Activated CD8-positive, alpha-beta memory T cell treated with anti-CD3 and anti-CD28 coated beads for 1 hour (primary cell): ENCODE measurements at places on chromosomes 7 and 10.

GRCh38 chr10:47409866-47410256, 25.8 kb upstream of the ZNF488 start:
- no peak for DNase-seq

DNA sequence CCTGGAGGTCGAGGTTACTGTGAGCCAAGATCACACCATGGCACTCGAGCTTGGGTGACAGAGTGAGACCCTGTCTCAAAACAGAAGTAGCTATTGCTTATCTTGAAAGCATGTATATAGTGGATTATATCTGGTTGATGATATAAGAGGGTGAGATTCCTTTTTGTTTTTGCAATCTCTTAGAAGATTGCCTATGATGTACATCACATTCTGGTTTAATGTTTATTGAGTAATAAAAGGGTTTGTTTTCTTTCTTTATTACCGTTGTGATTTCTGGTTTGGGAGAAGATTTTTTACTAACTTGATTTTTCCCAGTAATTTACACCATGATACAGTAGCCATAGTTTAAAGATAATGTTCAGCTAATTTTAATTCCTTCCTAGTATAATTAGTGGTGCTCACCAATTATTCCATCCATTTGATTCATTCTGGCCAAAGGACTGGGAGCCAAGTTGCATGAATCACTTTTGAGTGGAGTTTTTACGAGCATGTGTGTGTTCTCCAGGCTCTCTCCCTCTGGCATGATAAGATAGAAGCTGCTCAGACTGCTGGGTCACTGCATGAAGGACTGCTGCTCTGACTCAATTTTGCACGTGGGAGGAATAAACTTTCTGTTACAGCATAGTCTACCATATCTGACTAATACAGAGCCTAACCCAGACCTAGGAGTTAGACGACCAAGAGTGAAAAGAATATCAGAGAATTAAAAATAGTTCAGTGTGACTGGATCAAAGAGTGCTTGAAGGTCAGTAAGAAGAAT, 13.5 kb upstream of the TSPAN13 start:
- no peak for DNase-seq

GRCh38 chr10:132360766-132361447, 28.9 kb downstream of the LRRC27 start:
- no peak for DNase-seq

DNA sequence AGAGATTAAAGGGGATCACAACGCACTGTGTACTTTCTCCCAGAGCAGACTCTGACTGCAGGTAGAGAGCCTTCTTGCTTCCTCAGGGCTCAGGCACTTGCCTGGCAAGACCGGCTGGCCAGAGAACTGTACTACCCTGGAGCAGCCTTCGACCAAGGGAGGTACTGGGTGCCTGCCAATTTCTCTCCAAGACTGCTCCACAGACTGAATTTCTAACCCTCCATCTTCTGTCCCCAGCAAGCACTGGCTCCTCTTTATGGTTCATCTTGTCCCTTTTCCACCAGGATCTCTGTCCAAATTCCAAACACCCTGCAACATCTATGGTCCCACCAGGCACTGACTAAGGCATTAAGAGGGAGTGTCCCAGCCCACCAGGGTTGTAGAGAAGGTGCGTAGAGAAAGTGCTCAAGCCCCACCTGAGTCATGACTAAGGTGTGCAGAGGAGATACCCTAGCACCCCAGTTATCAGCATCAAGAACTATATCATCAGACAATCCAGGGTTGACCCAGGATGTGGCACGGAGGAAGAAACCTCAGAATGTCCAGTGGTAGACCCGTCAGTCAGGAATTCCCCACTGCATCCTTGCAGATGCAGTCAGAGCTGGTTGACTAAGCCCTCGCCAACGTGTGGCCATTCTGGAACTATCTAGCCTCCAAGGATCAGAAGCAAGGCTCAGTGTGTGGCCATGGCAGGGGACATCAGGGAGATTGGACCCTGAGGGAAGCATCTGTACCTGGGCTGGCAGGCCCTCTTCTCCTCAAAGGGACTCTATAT, 60.9 kb upstream of the CAMK2B start:
- DNase-seq = no peak

GRCh38 chr10:100575585-100576281, 40.0 kb downstream of the HIF1AN start:
- DNase-seq = no peak

DNA sequence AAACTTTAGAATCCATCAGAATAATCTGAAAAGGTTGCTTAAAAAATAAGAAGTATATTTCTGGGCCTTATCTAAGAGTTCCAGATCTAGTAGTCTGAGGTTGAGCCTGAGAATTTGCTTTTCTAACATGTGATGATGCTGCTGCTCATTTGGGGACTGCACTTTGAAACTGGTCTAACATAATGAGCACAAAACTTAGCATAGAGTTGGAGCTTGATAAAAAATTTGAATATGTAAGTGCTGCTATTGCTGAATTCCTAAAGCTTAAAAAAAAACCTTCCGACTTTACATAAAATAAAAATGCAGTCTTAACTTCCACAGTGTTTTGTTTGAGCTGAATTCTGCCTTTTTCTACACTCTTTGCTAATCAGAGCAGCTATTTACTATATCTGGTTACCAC, 48.8 kb downstream of the GLCCI1 start:
- no peak for DNase-seq
